ENCODE measurements at places on chromosomes 5 and 9.

DNA sequence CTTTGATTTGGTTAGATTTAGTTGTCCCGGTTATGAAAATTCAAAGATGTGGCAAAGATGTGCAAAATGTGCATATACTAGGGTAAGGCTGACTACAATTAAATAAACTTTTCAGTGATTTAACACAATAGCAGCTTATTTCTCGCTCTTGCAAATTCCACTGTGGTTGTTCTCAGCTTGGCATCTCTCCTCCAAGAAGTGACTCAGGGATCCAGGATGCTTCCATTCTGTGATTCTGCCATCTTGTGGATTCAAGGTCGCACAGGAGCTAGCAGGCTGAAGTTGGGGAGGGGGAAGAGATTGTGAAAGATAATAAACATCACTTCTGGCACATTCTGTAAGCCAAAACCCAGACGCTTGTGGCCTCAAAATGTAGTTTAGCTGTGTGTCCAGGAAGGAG, 60.1 kb upstream of the TGFBR1 start:
- no peak for DNase-seq

GRCh38 chr5:93305984-93306383, 275.0 kb downstream of the NR2F1-AS1 start:
- DNase-seq = no peak

- DNase-seq = no peak
Measured at GRCh38 chr9:28053096-28053777, 480.0 kb upstream of the C9orf72 start.

- no peak for DNase-seq
Measured at GRCh38 chr9:107744873-107745272, 255.3 kb upstream of the KLF4 start.

Measured in kidney tubule cell (primary cell).